K562 (cell line): ENCODE measurements at places on chromosomes 1 and 21.

GRCh38 chr1:54950006-54950368, 30.4 kb upstream of the TMEM61 start:
- no peak for DNase-seq

DNA sequence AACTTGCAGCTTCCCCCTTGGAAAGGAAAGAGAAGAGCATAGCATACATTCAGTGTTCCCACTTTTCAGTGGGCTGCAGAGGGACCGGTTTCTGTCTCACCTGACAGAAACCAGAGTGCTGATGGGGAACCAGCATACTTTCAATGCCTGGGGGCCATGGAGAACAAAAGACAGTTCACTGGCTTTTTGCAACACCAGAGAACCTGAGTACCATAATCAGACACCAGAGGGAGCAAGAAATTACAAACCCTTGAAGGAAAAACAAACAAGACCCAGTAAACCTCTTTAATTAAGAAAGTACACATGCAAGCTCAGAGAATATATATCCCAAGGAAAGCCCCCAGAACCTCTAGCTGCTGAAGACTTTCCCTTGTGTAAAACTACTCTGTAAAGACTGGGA, 51.1 kb downstream of the CSMD2 start:
- DNase-seq, result peak; percentile 15

GRCh38 chr1:172978595-172978994, 72.1 kb downstream of the TNFSF18 start:
- DNase-seq, result no peak

GRCh38 chr1:182299728-182300616, 91.6 kb downstream of the GLUL start:
- peak; percentile 98 for DNase-seq

- no peak for DNase-seq
Measured at GRCh38 chr1:242569867-242570266, 45.4 kb upstream of the PLD5 start.

GRCh38 chr1:235105051-235106043, 23.3 kb downstream of the TOMM20 start:
- no peak for DNase-seq

DNA sequence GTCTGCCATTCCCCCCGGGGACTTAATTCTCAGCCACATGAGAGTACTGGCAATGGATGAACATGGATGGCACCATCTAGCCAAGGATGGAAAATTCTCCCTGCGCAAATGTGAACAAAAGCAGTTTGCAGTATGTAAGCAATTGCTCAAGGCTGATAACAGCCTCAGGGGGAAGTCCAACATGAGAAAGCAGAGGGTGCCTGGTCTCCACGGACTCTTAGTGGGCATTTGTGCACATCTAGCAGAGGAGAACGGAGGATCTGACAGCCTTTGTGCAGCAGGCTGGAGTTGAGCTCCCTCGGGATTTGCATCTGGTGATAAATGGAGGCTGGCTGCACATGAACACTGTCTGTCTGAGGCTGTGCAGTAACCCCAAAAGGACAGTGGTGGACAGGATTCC, 13.9 kb upstream of the OLIG1 start:
- DNase-seq, result no peak

GRCh38 chr1:182962554-182963115, 9.7 kb upstream of the SHCBP1L start:
- DNase-seq, result peak; percentile 91
